GM06990 (cell line): ENCODE measurements at places on chromosomes 2 and 18.

- no peak for DNase-seq
These were observed 28.7 kb upstream of the CCDC150 start for GRCh38 chr2:196610796-196611195.

GRCh38 chr18:55534996-55535395 lies 53.0 kb downstream of the TCF4 start:
- DNase-seq: no peak

- peak; percentile 41 for DNase-seq
These were observed 1.1 kb downstream of the HPCAL1 start for GRCh38 chr2:10303694-10304378.

DNA sequence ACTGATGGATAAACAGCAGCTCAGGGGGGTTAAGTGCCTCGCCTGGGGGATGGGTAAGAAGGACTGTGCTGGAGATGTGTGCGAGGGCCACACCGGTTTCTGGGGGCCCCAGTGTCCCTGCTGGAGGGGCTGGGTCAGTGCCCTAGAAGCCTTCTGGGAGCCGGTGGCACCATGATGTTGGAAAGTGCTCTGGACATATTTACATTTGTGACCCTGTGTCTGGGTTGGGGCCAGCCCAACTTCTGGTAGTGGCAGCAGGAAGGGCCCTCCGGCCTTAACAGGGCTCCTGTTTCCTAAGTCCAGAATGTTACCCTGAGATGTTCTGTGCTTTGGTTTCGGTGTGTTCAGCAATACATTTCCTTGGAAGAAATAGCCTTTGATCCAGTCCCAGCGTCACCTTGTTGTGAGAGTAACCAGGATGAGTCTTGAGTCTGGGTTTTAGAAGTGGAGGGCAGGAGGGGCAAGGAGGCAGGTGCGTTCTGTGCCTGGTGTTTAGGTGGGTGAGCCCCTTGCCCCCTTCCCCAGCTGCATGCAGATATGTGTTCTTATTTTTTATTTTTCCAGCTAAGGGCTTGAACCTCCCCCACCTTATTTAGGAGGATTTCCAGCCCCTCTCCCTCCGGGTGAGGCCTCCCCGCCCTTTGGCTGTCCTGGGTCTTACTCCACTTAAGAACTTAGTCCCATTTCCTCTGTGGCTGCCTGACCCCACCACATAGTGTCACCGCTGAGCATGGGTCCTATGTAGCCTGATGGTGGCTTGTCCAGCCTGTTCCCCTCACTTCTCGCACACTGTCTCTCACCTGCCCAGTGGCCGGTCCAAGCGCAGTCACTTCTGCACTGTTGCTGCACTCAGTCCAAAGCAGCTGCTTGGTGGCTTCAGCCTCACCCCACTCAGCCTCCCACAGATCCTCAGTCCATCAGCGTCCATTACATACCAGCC lies 132.7 kb upstream of the HS6ST1 start:
- DNase-seq: no peak

DNA sequence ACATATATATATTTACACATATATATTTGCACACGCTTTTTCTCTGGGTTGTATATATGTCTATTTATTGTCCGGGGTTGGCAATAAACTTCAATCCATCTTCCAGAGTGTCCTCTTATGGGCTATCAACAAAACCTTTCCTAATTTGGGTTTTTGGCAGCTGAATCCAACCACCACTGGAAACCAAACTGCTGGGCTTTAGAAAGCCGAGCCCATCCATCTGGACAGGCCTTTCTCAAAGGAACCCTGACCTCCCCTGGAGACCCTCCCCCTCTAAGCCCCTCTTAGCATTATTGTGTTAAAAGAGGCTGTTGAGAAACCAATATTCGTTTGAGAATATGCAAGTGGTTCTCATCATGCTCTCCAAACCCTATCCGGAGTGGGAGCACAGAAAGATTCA lies 153.6 kb downstream of the NRP2 start:
- no peak for DNase-seq
